HFFc6 (cell line): ENCODE measurements at places on chromosomes 5 and 9.

DNA sequence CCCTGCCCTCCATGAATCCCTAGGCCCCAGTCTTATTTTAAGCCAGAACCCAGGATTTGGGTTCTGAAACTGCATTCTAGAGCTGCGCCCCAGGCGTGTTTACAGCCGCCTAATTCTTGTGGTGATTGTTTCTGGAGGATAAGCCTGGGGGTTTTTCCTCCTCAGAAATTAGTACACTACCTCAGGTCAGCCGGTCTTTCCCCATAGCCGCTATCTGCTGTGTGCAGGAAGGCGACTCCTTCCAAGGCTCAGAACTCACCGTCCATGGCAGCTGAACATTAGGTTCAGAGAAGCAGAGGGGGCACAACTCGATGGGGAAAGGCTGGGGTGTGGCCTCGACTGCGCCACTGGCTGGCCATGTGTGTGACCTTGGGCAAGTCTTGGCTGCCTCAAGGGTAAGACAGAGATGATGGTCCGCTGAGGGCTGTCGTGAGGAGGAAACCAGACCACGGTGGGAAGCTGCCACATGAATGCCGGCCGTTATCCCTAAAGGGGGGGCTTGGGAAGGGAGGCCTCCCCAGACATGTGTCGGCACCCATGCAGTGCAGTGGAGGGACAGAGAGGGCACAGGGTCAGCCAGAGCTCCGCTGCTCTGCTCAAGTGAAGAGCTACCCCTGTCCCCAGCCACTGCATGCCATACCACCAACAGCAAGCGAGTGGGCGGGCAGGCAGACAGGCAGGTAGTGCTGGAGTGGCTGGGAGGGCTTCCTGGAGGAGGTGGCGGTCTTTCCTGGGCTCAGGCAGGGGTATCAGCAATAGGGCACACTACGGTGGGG lies 28.9 kb downstream of the SHB start:
- no peak for DNase-seq

DNA sequence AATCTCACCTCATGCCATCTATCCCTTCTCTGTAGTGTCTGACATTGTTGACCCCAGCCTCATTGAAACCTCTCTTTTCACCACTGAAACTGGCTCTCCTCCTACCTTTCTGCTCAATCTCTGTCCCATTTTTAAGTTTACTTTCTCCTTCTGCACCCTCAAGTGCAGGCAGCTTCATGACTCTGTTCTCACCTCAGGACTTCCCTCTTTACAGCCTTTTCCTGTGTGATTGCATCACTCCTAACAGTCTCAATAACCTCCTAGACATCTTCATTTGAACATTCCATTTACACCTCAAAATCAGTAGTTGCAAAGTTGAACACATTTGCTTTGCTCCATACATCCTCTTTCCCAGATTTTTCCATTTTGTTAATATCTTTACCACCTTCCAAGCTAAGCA lies 172.1 kb downstream of the RASEF start:
- DNase-seq: no peak

DNA sequence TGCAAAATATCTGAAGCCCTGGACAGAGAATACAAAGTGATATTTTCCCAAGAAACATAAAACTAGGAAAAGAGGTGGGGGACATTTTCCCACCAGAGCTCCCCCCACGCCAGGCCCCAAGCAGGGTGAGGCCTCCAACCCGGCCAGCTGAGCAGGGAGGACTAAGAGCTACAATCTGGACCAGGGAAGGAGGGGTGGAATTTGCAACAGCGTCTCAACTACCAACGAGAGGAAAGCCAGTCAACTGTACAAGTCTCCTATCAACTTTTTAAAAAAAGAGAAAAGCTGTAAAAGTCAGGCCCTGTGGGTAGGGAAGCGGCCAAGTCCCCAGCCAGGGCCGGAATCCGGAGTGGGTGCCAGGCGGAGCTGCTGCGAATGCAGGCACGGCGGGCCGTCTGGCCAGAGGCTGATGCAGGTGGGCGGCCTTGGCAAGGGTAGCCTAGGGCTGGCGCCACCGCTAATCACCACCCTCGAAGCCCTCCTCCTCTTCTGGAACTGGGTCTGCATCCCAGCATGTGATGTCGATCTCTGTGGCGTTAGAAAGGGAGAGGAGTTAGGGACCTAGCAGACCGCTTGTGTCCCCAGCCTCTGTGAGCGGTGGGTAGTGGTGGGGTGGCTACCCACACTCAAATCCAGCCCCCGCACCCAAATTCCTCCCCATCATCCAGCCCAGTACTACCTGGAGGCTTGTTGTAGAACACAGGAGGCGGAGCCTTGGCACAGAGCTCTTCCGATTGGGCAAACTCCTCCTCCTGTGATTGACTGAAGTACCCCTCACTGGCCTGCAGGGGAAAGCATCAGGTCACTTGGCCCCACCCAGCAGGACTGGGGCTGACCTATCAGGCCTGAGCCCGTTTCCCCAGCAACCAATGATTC lies 10.6 kb downstream of the PRR7 start:
- peak; percentile 97 for DNase-seq

DNA sequence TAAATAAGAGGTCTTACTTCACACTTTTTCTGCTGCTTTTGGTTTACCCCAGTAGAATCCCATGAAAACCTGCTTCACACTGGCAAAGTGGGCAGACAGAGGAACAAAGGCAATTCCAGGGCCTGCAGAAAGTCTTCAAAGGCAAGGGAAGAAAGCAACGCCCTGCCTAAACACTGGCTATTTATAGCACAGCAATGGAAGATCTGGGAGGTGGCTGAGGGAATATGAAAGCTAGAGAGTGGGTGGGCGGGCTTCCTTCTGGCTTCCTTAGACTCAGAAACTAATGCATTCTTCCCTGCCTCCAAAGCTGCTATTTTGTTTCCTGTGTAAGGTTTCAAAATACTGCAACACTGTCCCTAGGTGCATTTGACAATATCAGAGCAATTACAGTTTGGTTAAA lies 46.8 kb downstream of the ELAVL2 start:
- no peak for DNase-seq

DNA sequence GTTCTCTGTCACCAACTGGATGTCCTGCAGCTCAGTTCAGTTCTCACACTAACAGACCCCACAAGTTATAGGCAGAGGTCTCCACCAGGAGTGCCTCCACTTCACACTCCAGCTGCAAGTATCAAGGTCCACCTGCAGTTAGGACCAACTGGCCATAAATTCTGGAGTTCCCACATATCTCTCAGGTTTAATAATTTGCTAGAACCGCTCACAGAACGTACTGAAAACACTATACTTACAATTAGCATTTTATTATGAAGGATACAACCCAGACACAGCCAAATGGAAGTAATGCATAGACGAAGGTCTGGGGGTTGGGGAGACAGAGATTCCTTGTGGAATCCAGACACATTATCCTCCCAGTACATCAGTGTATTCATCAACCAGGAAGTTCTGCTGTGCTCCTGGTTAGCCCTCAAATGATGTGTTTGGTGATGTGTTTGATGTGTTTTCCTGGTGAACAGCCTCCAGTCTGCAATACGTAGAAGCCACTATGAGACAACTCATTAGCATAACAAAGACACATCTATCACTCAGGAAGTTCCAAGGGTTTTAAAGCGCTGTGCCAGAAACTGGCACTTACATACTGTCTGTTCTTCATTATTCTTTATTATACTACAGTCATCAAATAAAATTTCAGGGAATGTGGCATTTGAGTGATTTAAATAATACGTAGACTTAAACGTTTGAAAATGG lies 25.4 kb downstream of the OGN start:
- DNase-seq: peak; percentile 23

- no peak for DNase-seq
These were observed 9.8 kb upstream of the UBE2D2 start for GRCh38 chr5:139551191-139551889.

DNA sequence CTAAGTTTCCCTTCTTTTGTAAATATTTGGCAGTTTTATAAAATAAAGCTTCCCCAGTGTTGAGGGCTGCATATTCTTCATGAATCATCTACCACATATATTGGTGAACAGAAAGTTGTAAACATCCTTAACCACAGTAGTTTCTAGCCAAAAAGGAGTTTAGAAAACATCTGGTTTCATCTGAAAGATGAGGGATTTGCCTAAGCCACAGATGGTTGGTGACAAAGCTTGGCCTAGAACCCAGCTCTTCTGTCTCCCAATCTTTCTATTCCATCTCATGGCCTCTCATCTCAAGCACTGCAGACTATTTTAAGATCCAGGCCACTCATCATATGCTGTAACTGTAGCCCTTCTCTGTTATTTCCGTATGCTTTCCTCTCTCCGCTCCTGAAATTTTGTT lies 232.3 kb upstream of the TRPM3 start:
- DNase-seq: peak; percentile 81

GRCh38 chr5:43636076-43636475 lies 33.1 kb downstream of the NNT start:
- no peak for DNase-seq

GRCh38 chr9:37971108-37971459 lies 67.2 kb upstream of the SLC25A51 start:
- no peak for DNase-seq

- peak; percentile 69 for DNase-seq
These were observed 29.3 kb downstream of the PRRC2B start for GRCh38 chr9:131423171-131423581.

- peak; percentile 81 for DNase-seq
These were observed 62.5 kb downstream of the IPO11 start for GRCh38 chr5:62475072-62475471.

DNA sequence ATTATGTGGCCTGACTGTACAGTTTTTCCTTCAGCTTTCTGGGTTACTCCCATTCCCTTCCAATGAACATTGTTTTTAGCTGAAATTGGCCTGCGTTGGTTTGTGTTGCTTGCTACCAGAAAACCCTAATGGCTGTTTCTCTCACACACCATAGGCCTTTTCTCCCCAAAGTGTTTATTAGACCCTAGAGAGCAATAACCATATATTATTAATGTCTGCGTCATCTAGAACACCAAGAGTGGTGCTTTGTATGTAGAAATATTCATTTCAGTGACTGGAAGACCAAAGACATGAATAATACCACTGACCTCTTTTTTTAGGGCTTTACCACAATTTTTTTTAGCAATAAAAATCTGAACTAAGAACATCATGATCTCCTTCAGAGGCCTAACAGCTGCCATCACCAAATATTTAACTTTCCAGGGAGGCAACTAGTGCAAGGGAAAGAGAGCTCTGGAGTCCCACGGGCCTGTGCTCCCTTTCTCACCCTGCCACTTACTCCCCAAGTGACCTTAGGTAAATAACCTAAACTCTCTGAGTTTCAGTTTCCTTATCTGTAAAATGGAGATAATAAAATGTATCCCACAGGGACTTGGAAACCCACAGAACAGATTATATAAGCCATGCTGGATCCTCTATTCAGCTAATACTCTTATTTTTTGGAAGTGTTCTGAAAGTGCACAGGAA lies 201.9 kb upstream of the ISL1 start:
- DNase-seq: no peak

DNA sequence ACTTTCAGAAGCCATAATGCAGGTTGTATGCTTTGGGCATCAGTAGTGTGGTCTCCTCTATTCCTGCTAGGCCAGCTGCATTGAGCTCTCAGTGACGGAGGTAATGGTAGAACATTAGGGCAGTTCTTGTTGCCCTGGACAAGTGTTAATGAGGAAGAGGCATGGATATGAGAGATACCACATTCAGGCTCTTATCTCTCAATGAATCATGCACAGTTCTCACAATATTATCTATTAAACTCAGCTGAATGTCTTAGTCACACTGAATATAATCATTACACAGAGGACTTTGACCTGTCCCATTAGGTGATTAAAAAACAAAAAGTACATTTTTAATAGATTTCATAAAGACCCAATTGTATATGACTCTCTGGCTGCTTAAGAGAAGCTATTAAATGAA lies 76.6 kb upstream of the SSBP2 start:
- no peak for DNase-seq

DNA sequence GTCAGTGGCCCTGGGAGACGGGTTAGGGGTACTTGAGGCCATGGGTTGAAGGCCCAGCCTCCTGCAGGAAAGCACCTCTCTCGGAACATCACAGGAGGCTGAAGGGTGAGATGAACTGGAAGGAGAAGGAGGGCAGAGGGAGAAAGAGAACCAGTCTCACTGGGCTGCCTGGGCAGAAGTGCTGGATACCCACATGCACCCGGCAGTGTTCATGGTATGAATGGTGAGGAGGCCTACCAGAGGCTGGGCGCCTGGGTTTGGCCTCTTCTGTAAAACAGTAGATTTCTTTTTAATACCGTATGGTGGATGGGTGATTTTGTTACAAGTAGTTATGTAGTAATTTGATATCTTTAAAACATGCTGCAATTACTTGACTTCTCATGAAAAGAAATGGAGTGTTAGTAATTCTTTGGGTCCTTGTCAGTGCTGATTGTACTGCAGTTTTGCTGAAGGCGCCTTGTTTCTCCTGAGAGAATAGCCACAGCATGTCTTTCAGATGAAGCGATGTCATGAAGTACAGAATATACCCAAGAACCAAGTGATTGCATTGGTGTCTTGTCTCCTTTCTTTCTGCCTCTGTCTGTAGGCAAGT lies 258.6 kb downstream of the FANCC start:
- DNase-seq: peak; percentile 15

DNA sequence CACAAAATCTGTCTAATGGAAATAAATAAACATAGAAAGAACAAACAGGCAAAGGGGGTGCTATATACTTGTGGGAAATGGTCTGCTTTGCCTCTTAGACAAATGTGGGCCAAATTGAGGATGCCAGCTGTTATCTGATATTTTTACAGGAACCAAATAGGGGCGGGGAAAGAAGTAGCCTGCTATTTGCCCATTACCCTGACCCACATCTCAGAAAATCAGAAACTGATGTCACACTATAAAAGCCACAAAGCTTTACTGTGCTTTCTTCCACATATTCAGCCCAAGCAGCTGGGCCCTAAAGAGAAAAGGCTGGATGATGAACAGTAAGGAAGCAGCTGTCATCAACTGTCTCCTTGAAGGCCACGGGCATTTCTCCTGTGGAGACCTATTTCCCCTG lies 97.3 kb downstream of the ELAVL2 start:
- DNase-seq: no peak

- DNase-seq: no peak
These were observed 10.2 kb downstream of the DOCK8 start for GRCh38 chr9:224582-225520.

DNA sequence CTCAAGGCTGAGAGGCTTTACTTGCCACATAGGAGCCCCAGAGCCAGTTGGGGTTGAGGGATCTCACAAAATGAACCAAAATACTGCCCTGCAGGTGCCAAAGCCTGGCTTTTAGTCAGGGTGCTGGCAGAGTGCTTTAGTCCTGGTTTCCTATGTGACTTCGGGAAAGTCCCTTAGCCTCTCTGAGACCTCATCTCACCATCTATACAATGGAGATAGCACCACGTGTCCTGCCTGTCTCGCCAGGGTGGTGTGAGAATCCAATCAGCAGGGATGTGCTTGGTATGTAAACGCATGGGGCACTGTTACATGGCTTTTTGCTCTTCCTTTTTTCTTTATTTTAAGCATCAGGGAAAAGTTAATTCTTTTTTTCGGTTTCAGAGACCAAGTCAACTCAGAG lies 68.3 kb downstream of the SHB start:
- no peak for DNase-seq

DNA sequence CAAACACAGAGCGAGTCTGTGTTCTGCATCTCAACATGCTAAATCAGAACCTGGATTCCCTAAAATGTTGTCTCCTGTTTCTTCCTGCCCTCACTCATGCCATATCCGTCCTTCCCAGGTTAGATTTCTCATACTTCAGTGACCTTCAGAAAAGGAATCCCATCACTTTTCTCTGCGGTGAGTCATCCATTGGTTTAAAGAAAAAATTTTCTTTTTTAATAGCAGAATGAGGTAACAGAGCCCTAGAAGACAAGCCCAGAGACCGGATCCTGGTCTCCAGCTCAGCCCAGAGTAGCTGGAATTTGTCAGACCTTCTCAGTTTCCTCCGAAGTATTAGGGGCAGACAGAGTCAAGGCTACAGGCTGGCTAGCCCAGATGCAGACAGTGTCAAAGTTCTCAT lies 143.2 kb upstream of the DMRT1 start:
- peak; percentile 65 for DNase-seq
